HFFc6 (cell line): ENCODE measurements at places on chromosomes 6 and 20.

- no peak for DNase-seq
Measured at GRCh38 chr6:89888871-89889270, 5.4 kb upstream of the GJA10 start.

DNA sequence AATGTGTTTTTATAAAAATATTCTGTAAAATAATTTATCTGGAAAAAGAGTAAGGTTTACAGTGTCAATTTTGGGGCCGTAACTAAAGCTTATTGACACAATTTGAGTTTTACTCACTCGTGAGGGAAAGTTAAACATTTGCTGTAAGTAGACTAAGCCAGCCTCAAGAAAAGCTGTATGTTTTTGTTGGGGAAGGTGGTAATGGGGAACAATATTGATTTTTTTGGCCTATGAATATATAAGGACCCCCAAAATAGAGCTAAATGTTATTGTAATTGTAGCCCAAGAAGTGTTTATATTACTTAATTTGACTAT is 1.4 kb downstream of the SENP6 start:
- DNase-seq: no peak

- DNase-seq: no peak
Measured at GRCh38 chr6:114785235-114786127, 442.7 kb upstream of the HS3ST5 start.

DNA sequence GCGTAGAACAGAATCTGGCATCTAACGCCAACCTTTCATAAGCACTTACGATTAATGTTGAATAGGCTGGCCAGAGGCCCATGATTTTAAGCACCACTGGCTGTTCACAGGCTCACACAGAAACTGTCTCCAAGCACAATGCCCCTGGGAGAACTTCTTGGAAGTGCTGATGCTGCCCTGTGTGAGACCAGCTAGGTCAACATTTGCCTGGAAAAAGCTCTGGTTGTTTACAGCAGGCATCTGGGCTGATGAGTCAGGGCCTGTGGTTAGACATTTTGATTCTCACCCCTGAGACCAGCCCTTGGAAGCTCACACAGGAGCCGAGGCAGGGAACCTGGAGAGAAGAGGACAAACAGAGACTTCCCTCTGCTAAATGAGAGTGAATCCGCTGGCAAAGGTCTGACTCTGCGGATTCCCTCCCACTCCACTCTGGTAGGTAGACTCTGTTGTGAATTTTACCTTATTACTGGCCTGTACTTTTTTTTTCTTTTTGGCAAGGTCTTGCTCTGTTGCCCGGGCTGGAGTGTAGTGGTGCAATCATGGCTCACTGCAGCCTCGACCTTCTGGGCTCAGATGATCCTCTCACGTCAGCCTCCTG is 6.8 kb upstream of the SULF2 start:
- DNase-seq: peak; percentile 57

DNA sequence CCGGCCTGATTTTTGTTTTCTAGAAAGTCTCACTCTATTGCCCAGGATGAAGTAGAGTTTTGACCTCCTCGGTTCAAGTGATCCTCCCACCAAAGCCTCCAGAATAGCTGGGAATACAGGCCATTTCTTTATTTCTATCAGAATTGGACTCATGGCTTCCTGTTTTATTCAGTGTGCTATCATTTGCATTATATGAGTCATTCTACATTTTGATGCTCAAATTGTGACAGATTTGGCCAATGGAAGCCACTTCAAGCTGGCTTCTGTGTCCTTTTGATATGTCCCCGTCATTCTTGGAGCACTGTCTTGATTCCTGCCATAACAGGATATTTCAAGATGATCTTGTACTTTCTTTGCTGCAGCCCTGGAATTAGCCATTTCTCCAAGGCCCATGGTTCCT is 75.1 kb downstream of the CNBD2 start:
- no peak for DNase-seq

DNA sequence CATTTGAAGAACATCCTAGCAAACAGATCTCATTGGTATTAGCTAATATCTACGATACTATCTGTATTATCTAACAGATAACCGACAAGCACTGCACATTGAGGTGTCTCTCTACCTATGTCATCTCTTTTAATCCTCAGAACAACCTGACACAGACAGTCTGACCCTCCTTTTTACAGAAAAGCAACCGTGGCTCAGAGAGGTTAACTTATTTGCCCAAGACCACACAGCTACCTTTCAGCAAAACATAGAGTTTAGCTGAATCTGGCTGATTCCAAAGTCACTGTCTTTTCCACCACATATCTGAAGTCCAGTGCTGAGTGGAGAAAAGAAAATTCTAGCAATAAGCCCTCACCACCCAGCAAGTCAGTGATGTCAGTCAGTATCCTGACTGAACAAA is 358.7 kb upstream of the JARID2 start:
- DNase-seq: no peak
